NCI-H510A treated with DMSO at 0.1 percent for 48 hours (cell line): ENCODE measurements at places on chromosomes 12 and 14.
A peak's percentile ranks its signal among the peaks of the same experiment; 100 is the strongest.

GRCh38 chr12:90978117-90978770 lies 23.3 kb upstream of the CCER1 start:
- peak; percentile 58 for DNase-seq

GRCh38 chr14:75301666-75302325 lies 23.2 kb downstream of the FOS start:
- DNase-seq, result no peak

GRCh38 chr12:110906516-110906915 lies 13.9 kb downstream of the MYL2 start:
- no peak for DNase-seq

GRCh38 chr12:26513363-26514043 lies 318.1 kb downstream of the SSPN start:
- DNase-seq, result no peak

DNA sequence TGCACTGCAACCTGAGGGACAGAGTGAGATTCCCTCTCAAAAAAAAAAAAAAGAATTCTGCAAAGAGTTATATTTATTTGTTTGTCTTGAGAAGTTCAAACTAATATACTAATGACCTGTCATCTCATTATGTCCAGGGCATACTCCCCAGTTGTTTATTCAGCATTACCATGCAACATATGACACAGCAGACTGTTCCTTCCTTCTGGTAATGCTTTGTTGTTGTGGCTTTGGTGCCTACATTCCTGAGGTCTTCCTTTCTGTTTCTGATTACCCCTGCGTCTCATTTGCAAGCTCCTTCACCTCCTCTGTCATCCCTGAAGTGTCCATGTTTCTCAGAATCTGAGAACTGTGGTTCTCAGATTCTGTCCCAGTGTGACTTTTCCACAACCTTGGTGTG lies 55.3 kb downstream of the DERA start:
- no peak for DNase-seq

DNA sequence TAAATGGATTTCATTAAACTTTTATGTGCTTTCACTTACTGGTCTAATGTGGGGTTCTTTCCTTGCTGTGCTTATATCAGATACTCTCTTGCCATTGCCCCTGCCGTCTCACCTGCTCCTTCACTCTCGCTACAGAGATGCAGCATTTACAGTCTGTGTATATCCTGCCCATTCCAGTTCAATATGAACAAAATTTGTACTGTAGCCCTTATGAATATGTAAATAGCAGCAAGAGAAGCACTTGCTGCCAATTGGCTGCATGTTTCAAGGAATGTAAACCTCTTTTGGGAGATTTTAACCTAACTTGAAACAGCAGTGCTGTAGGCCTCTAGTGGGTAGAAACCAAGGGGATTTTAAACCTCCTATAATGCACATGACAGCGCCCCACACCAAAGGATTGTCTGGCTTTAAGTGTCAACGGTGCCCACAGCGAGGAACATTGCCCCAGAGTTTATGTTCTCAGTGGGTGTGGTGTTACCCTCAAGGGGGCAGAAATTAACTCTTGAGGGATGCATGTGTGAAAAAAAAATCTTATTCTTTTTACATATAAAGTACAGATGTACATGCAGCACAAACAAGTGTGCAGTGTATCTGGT lies 19.1 kb downstream of the PCNX1 start:
- DNase-seq, result no peak

- no peak for DNase-seq
Observed at GRCh38 chr12:24630446-24630845, 318.5 kb downstream of the BCAT1 start.

DNA sequence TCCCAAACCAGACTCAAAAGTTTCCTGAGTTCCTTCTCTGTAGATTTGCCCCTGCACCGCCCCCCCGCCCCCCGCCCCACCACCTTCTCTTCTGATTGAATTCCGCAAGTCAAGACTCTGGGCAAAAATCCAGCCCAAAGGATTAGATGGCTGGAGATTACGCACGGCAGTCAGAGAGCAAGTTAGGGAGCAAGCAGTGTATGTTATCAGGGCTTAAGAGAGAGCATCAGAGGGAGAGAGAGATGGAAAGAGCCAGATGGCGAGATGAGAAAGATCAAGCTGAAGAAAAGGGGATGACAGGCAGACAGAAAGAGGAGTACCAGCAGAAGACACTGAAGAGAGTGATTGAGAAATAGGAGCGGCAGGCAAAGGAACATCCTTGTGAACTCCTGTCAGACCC lies 13.9 kb upstream of the ANKRD33 start:
- no peak for DNase-seq

- DNase-seq, result no peak
Observed at GRCh38 chr12:20044846-20045245, 323.5 kb upstream of the PDE3A start.

- DNase-seq, result no peak
Observed at GRCh38 chr12:7634561-7634960, 31.1 kb downstream of the APOBEC1 start.

DNA sequence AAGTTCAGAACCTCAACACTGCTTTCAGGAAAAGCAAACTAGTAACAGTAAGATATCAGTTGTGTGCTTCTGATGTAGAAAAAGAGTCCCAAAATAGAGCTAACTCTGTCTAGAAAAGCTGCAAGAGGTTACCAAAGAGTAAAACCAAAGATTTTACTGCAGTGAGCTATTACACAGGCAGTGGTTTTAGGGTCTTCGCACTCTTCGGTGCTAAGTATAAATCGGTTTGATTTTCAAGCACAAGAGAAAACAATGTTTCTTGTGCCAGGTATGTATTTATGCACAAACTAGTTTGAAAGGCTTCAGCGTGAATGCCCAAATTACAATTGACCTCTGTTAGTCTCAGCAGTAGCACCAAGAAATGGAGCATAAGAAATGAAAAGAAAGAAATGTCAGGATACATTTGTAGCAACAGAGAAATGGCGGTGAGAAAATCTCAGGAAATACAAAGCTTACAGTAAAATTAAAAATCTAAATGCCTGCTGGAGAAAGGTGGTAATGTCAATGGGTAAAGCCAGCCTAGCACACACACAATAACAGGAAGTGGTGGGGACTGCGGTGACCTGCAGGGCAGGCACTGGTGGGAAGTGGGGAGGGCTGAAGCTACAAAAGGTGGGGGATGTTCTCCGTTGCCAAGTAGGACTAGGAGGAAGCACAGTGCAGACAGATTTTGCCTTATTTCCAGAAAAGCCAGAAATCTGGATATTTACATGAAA lies 18.0 kb upstream of the DYRK2 start:
- peak; percentile 35 for DNase-seq

- no peak for DNase-seq
Observed at GRCh38 chr14:99566390-99567354, 37.3 kb downstream of the CCDC85C start.

GRCh38 chr14:86652526-86652925 lies 1122.6 kb downstream of the FLRT2 start:
- DNase-seq, result no peak

DNA sequence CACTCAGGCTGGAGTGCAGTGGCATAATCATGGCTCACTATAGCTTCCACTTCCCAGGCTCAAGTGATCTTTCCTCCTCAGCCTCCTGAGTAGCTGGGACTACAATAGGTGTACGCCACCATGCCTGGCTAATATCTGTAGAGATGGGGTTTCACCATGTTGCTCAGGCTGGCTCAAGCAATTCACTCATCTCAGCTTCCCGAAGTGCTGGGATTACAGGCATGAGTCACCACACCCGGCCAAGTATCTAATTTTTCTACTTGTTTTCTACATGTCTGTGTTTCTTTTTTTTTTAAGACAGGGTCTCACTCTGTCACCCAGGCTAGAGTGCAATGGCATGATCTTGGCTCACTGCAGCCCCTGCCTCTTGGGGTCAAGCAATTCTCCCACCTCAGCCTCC lies 119.7 kb upstream of the MED13L start:
- DNase-seq, result no peak

DNA sequence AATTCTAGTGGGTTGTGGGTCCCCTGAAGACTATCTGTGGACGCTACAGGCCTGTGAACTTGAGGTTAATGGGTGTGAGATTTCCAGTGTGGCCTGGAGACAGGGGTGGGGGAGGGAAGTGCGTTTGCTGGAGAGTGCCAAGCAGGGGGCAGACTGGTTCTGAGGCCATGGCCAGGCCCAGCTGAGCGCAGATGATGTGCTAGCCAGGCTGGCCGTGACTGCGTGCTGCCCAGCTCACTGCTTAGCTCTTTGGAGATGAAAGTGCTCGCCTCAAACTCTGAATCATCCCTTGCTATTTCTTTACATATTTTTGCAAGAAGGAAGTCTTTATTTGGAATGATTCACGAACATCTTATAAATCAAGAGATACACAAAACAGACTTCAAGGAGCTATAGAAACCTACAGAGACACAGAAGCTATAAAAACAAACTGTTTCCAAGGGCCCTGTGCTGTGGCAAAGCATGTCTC lies 75.2 kb upstream of the PLEKHG3 start:
- no peak for DNase-seq

DNA sequence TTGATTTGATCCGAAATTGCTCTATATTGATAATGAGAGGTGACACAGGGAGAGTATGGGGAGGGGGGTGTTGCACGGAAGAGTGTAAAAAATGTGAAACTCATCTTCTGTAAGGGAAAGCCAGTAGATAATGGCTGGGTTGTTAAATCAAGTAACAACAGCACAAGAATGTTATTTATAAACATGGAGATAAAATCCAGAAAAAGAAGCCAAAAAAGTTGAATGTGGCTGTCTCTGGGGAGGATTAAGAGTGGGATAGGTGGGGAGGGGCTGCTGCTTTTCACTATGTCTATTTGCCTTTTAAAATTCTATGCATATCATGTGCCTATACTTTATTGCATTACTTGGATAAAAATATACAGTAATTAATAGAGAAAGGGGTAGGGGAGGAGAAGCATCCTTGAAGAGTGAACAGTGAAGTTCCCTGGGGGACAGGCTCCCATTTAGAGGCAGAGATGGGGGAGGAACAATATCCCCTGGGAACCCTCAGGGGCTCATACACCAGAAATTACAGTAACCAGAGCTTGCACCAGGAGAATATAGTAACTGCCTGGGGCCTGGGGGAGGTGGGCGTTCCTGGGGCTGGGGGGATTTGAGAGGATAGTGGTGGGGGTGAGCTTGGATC lies 39.2 kb upstream of the ANKRD9 start:
- no peak for DNase-seq
